Caudate nucleus (tissue), 63 donors: ENCODE measurements at places on chromosomes 16 and 17.

DNA sequence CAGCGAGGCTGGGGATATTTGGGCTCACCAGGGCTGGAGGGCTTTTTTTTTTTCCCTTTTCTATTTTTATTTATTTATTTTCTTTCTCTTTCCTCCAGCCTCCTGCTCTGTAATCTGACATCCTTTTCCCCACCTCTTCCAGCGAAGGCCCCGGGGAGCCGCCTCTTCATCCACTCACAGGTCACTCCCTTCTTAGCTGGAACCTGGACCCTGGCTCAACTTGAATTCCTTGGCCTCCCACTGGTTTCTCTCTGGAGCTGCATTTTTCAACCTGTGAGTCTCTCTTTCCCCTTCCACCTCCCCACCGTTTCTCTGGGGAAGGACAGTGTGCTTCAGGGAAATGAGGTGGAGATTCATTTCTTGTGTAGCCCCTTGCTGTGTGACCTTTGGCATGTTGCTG is 82.0 kb downstream of the MRM1 start:
- DNase-seq, result no peak

DNA sequence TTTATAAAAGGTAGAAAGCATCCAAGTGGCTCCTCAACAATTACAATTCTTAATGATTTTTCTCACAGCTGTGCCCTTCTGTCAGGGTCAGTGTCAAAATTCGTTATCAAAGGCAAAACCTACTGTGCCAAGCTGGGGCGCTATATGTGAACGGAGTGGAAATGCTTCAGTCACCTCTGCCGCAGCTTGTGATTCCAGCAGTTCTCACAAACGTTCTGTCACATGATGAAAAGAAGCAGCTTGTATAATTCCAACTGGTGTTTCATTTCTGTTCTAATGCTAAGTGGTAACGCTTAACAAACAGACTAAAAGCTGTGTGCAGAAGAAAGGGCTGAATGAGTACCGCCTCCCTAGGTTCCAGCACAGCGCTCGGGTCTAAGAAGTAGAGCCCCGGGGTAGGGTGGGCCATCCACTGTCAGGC is 14.2 kb downstream of the PLD6 start:
- DNase-seq, result no peak

DNA sequence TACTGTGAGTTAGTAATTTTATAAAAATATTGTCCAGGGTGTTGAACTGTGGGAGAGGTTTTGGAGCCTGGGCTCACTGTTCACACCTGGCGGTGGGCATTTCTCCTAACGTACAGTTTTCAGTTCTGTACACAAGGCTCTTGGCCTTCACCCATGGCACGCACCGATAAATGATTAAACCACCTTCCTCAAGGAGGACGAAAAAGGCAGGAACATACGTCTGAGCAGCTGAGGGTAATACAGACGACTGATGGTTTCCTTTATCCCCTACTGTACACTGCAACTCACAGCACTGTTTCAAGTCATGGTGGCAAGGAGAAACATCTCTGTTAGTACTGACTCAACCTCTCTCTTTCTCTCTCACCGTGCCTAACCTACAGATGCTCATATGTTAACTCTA is 1.4 kb upstream of the ST6GALNAC1 start:
- no peak for DNase-seq

DNA sequence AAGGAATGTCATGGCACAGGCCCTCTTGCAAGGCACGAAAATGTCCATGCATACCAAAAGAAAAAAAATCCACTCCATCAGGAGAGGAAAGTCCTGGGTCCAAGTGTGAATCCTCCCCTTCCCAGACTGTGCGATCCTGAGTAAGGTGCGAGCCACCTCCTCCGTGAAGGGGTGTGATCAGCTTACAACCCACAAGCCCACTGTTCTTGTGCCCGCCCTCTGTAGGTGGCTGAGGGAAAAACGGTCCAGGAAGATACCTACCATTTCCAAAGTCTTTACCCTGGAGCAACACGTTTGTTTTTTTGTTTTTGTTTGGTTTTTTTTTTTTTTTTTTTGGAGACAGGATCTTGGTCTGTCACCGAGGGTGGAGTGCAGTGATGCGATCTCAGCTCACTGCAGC is 116.5 kb downstream of the ZNF423 start:
- no peak for DNase-seq

DNA sequence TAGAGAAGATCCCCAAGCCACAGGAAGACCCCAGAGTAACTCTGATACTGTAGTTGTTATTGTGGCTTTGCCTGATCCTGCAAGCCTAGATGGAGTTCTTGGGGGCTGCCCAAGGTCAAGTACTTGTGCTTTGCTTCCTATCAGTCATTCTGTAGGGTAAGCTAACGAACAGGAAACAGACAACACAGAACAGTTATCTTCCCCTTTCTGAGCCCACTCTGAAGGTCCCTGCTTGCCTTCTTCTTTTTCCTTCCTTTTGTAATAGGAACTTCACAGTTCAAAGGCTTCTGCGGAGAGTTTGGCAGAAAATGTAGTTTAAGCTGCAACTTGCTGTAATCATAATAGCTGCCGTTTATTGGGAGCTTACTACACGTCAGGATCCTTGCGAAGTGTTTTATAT is 494.1 kb upstream of the ERCC4 start:
- DNase-seq, result no peak

DNA sequence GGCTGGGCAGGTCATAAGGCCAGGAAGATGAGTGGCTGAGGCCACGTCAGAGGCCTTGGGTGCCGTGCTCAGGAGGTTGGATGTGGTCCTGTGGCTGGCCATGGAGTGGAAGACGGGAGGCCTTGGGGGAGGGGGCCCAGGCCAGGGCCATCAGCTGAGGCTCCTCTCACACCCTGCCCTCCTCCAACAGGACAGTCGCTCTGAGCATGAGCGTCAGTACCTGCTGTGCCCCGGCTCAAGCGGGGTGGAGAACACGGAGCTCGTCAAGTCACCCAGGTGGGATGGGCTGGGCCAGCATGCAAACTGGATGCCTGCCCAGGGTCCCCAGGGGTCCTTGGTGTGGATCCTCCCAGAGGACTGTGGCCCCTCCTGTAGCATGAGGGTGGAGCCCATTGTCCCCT is 19.2 kb downstream of the POLR3E start:
- DNase-seq, result no peak

DNA sequence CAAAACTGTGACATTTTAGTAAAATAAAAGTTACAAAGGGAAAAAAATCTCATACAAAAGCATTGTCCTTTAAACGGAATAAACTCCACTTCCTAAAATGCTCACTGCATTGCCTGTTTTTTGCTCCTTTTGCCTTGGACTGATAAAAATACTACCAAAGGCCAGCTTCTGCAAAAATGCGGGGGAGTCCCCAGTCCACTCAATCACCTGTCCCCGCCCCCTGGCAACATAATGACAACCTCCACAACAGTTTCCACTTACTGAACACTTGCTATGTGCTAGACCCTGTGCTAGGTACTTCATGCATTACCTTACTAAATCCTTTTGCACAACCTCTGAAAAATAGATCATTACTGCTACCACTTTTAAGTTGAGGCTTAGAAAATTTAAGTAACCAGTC is 172.7 kb upstream of the CCL2 start:
- DNase-seq, result no peak
